ENCODE measurements at places on chromosomes 2 and 18. TPM values are rescaled to one million over a fixed set of nuclear protein-coding genes. Genes with fewer than 3 reads are reported as not detected.

GRCh38 chr2:25551316-25551715 is 122.1 kb downstream of the DTNB start:
- no peak for DNase-seq

- peak; percentile 78 for DNase-seq
These were observed 46.4 kb upstream of the SPP2 start for GRCh38 chr2:234003972-234004617.

GRCh38 chr18:63160172-63160995 is 159.2 kb downstream of the BCL2 start:
- no peak for DNase-seq

DNA sequence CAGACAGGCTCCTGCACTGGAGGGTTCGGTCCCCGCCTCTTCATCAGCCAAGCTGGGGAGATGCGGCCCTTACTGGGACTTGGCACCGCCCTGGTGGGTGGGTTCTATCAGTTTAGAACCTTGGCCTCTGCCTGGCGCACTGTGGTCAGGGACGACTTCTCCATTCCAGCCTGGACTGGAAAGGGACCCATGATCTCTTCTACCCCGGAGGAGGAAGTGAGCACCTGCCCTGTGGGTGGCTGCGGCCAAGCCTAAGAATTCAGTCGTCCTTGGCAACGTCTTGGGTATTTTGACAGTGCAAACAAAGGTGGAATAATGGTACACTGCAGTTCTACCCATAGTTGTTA is 106.9 kb upstream of the CD302 start:
- DNase-seq, result no peak

- DNase-seq, result no peak
These were observed 167.0 kb upstream of the TPO start for GRCh38 chr2:1246239-1246638.

DNA sequence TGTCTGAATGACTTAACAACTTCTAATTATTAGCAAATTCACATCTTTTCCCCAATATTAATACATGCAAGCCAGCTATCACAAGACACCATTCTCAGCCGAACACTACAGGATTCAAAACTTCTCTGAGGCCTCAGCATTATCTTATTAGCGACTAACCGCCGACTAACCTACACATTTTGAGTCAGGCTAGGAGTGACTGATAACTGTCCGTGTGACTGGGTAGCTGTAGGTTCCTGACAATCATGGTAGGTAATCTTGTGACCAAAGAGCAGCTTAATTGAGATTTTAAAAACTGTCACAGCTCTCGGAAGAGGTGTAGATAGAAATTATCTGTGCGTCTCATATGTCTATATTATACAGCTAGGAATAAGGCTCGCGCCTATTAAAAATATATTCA is 44.1 kb upstream of the SP5 start:
- DNase-seq, result no peak

GRCh38 chr2:234483568-234484251 is 13.2 kb downstream of the ARL4C start:
- DNase-seq, result no peak

The MYOM1 gene
- 922 TPM for polyA plus RNA-seq

The TMEM247 gene
- polyA plus RNA-seq, result not detected

The RAMP1 gene
- polyA plus RNA-seq, result 48.4 TPM
